ENCODE measurements at places on chromosomes 5 and 9.

DNA sequence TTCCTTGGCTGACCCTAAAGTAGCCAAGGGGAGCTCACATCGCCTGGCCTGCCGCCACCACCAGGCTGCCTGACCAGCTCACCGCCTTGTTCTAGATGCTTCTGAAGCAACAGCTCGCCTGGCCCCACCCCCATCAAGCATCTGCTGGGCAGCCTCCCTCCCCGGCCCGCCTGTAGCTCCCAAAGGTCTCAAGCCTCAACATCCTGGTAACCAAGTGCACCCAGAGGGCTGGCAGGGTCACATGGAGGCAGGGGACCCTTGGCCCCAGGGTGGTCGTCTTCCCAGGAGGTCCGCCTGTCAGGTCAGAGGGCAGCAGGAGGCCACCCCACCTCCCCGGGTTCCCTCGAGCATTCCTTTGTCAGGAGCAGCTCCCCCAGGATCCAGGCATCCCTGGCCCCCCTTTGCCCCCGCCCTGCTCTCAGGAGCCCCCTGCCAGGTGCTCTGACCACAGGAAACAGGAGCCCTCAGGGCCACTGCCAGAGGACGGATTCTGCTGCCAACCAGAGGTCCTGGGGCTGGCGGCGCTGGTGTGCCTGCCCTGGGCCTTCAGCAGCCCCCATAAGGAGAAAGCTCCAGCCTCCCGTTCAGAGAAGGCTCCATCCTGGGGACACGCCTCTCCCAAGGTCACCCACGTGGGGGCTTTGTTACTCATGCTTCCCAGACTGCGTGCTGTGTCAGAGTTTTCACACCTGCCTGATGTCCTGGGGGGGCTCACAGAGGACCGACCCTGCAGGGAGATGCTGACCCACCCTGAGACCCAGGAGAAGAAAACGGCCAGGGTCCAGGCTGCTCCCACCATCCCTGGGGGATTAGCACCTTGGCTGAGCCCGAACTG is 3.5 kb upstream of the LRRC14B start:
- no peak for DNase-seq

DNA sequence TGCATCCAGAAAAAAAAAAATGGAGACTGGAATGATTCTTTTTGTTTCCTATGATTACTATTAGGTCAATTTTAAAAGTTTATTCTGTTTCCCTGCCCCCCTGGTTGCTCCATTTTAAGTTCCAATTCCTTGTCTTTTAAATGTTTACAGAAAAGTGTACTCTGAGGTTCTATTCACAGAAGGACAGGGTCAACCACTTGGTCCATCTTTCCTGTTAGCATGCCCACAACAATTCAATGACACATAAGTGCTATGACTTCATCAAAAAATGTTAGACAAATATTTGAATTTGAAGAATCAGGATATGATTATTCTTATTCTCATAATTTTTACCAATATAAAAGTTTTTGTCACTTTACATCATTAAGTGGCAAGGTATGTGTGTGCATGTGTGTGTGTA is 123.7 kb downstream of the PDE4D start:
- DNase-seq, result no peak

DNA sequence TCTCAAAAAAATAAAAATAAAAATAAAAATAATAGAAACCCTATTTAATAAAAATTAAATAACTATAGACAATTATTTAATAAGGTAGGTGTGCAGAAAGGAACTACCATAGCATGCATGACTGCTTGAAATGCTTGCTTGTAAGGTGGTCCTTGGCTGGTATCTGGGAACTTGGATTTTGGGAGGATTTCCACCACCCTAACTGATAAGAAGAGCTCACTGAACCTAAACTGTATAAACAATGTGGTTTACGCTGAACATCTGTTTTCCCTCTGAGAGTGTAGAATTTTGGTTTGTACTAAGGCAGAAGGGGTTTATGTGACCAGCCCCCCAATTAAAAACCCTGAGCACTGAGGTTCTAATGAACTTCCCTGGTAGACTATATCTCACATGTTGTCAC is 31.2 kb downstream of the CPLANE1 start:
- DNase-seq, result no peak

- DNase-seq, result no peak
Observed at GRCh38 chr5:158140120-158140731, 281.3 kb upstream of the CLINT1 start.

DNA sequence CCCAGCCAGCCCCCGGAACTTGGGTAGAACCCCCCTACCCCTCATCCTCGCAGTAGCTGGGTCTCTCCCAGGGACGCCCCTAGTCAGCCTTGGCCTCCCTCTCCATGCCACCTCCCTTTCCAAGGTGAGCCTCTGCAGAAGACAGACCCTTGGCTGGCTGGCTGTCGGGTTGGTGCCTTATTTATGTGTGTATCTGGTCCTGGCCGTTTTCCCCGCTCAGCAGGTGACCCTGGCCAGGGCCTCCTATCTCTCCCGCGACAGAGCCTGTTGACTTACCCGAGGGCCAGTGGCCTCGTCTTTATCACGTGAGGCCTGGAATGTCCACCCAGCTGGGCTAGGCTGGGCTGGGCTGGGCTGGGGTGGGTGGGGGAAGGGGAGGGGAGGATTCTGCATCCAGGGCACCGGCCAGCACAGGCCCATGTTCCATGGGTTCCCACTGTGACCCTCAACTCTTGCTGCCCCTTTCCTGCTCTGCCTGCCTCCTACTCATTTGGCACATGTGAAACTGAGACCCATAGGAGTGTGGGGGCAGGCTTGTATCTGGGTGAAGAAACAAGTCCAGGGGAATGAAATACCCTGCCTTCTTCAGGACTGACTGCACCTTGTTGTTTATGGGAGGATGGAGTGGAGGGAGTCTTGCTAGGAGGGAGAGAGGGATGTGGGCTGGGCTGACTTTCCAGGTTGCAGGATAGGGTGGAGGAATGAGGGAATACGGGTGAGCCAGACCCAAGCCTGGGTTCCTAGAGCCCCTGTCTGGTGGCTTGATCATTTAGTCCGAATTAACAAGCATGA is 3.1 kb downstream of the CXXC5 start:
- peak; percentile 63 for DNase-seq

GRCh38 chr9:137631345-137632229 is 12.8 kb downstream of the EHMT1 start:
- no peak for DNase-seq

DNA sequence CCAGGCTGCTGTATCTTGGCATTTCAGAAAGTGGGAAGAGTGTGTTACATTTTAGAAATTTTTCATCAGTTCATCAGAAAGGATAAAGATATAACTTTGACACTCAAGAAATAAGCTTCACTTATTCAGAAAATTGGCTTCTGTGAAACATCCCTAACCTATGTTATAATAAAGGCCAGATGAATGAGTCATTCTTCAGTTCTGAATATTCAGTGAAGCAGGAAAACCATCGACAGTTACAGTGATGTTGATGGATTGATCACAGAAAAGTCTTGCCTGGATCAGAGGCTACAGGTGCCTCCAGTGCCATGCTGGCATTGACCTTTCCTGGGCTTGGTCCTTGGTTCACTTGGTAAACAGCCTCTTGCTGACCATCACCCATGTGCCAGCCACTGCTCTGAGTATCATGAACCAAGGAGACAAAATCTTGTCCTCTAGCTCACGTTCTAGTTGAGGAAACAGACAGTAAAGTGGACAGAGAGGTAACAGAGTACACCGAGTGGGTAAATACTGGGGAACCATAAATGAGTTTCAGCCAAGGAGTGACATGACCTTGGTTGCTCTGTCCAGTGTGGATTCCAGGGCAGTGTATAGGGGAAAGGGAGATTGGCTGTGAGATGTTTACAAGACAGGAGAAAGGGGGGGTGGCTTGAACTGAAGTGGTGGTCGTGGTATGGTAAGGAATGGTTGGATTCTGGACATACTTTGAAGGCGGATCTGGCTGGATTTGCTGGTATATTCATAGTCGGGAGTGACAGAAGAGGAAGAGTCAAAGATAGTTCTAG is 98.6 kb downstream of the AMBP start:
- no peak for DNase-seq

DNA sequence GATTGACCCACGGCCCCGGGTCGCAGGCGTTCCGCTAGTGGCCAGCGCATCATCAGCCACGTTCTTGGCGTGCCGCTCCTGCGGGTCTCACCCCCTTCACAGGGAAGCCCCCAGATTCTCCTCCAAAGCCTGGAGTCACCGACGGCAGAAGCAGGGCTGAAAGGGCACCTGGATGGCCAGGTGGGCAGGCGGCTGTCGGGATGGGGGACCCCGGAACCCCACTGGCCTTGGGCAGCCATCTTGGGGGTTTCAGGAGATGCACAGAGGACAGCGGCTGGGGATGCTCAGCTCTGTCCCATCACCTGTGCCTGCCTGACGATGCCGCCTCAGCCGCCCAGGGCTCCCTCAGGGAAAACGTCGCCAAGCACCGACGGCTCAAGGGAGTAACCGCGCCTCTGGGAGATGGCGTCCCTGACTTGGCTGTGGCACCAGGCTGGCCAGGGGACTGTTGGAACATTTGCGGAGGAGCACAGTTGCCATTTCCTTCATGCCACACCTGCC is 14.1 kb upstream of the SLC9A3 start:
- no peak for DNase-seq

DNA sequence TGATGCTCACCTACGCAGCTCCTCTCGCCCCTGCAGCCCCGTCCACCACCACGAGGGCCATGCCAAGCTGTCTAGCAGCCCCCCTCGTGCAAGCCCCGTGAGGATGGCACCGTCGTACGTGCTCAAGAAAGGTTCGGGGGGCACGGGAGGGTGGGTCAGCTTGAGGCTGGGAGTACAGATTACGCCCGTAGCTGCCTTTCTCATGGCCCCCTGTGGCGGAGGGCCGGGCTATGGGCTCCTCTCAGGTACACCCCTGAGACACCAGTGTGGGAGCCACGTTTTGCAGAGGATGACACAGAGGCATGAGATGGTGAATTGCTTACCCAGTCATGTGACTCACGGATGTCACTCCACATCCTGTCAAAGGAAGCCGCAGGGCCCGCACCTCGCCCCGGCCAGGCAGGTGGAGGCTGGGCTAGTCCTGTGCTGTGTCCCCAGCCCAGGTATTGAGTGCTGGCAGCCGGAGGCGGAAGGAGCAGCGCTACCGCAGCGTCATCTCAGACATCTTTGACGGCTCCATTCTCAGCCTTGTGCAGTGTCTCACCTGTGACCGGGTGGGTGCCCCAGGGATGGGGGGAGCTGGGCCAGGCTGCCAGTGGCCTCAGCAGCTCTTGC is 33.7 kb downstream of the USP20 start:
- no peak for DNase-seq

- no peak for DNase-seq
Observed at GRCh38 chr9:72601615-72602014, 80.2 kb downstream of the TMC1 start.
